ENCODE measurements at places on chromosomes 16 and 17. TPM values are rescaled to one million over a fixed set of nuclear protein-coding genes. Genes with fewer than 3 reads are reported as not detected.

GRCh38 chr17:43767713-43768059, 9.1 kb upstream of the SOST start:
- DNase-seq, result no peak

WFDC1 gene
- total RNA-seq, result not detected

- DNase-seq, result no peak
These were observed 78.9 kb downstream of the IRX5 start for GRCh38 chr16:55009581-55009980.

ATP1B2 gene
- total RNA-seq, result 0.08 TPM

DNA sequence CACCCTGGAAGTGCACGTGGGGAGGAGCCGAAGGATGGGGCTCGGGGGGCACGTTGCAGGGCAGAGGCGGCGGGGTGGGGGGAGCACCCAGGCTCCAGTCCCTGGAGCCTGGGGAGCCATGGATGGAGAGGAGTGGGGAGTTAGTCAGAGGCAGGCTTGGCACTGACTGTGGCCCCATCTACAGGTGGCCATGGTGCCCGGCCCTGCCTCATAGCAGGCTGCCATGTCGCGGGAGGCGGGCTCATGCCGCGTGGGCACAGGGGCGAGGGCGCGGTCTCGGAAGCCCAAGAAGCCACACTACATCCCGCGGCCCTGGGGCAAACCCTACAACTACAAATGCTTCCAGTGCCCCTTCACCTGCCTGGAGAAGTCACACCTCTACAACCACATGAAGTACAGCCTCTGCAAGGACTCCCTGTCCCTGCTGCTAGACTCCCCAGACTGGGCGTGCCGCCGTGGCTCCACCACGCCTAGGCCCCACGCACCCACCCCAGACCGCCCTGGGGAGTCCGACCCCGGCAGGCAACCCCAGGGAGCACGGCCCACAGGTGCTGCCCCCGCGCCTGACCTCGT, 3.0 kb downstream of the PRR35 start:
- no peak for DNase-seq

- DNase-seq, result no peak
These were observed 181.1 kb upstream of the HSBP1 start for GRCh38 chr16:83626676-83627075.

GRCh38 chr17:21689604-21690003, 2.7 kb upstream of the KCNJ18 start:
- no peak for DNase-seq

DNA sequence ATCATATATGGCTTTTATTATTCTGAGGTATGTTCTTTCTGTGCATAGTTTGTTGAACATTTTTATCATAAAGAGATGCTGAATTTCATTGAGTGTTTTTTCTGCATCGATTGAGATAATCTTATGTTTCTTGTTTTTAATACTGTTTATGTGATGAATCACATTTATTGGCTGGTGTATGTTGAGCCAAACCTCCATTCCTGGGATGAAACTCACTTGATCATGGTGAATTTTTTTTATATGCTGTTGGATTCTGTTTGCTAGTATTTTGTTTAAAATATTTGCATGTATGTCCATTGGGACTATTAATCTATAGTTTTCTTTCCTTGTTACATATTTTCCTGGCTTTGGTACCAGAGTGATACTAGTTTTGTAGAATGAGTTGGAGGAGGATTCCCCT, 500.2 kb downstream of the CDH11 start:
- no peak for DNase-seq

DNA sequence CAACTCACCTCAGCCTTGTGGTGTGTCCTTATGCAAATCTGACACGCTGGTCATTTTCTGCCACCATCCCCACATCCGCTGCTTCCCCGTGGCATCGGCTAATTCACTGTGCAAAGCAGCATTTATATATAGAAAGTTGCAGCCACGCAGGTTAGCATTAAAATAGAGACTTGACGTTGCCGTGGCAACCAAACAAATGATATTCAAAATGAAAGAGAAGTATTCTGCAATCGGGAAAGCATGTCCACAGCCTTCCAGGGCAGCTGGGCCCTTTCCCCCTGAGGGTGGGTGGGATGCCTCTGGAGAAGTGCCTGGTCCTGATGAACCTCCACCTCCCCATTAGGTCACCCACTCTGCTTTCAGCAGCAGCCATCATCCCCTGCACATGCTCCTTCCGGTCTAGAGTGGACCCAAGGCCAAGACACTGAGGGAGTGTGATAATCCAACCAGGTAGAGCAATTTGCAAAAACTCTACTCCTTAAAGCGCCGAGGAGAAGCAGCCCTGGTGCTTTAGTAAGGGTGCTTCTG, 138.7 kb downstream of the GAS7 start:
- DNase-seq, result no peak

PRSS33 gene
- total RNA-seq, result 0.59 TPM

DNA sequence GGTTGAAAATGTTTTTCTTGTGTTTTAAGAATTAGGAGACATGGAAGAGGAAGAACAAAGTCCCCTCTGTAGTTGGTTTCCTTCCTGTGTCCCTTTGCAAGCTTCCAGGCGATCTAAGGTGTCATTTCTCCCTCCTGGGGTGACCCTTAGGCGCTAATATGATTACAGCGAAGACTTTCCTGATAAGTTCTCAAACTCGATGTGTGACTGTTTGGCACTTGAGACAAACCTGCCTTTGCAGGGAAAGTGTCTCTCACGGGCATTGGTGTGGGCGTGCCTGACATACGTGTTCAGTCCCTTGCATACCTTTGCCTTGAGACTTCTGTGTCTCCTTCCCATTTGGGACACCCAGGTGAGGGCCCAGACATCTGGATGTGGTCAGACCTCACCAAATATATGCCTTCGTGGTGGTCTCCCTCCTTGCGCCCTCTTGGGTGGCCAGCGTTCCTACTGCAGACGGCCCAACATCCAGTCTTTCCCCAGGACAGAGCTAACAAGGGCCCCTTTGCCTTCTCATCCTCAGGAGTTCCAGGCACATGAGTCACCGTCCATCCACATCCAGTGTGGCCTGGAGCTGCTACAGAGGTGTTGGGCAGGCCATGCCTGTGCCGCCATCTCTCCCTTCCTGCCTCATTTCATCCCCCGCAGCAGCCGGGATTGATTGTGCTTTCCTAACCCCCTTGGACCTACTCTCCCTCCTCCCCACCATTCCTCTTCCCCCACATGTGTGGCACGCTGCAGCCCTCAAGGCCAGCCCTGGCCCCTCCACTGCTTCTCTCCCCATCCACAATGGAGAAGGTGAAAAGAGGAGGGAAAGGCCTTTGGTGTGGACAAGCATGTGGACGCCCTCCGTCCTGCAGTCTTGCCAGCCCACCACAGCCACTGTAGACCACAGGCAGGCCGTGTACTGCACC, 3.1 kb upstream of the JPT2 start:
- no peak for DNase-seq

- peak; percentile 25 for DNase-seq
These were observed 26.3 kb downstream of the ARHGAP23 start for GRCh38 chr17:38454532-38454931.

DNA sequence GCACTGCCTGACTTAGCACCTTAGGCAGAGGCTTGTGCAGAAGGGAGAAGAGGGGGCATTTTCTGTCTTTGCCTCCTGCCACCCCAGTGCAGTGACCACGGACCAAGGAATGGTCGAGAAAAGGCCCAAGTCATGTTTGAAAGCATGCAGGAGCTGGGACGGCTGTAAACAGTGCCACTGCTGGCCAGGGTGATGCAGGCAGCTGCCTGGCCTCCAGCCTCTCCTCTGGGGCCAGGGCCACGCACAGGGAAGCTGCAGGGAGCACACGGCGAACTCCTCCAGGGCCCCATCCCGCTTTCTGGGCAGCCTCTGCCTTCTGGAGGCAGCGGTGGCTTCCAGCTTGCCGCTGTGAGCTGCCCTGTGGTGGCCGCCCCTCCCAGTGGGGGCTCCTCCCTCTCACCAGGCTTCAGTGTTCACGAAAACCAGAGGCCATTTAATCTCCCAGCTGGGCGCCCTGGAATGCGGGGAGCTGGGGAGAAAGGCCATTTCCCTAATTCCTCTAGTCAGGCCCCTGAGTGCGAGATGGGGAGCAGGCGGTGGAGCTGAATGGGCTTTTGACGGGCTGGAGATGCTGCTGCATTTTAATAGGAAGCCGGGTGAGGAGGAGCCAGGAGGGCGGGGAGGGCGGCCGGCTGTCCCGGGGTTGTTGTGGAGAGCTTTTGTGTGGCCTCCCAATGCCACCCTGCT, 28.7 kb upstream of the DNAI2 start:
- DNase-seq, result no peak

C17orf78 gene
- not detected for total RNA-seq

GRCh38 chr16:11384184-11384955, 39.1 kb downstream of the RMI2 start:
- DNase-seq, result no peak

CMTM1 gene
- total RNA-seq, result 7.1 TPM

DNA sequence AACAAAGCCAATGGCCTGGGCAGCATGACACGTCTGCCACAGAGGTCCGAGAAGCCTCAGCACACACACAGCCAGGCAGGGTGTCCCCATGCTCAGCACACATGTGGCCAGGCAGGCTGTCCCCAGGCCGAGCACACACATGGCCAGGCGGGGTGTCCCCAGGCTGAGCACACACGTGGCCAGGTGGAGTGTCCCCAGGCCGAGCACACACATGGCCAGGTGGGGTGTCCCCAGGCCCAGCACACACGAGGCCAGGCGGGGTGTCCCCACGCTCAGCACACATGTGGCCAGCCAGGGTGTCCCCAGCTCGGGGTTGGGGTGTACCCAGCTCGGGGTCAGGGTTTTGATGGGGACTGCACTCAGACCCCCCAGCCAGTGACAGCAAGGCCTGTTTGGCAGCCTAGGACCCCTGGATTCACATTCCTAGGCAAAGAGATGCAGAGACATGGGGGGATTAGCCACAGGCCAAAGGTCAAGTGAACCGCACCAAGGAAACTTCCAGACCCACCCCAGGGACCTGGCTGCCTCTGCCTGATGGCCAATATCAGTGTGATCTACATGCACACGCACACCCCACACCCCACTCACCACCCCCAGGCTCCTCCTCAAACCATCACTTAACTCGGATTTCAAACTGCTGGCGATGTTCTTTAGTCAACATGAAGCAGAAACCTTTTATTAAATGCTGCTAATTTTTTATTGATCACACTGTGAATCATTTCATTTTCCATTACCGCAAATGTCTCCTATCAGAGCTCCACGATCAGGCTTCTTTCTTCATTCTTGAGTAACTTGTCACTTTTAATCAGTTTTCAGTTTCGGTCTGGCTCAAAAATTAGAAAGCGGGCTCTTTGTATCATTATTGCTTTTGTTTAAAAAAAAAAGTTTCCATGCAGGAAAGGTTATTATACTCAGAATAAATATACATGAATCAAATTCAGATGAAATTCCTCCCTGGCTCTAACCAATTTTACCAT, 111.4 kb downstream of the ZNF423 start:
- DNase-seq, result no peak

TBX6 gene
- total RNA-seq, result 0.46 TPM

DNA sequence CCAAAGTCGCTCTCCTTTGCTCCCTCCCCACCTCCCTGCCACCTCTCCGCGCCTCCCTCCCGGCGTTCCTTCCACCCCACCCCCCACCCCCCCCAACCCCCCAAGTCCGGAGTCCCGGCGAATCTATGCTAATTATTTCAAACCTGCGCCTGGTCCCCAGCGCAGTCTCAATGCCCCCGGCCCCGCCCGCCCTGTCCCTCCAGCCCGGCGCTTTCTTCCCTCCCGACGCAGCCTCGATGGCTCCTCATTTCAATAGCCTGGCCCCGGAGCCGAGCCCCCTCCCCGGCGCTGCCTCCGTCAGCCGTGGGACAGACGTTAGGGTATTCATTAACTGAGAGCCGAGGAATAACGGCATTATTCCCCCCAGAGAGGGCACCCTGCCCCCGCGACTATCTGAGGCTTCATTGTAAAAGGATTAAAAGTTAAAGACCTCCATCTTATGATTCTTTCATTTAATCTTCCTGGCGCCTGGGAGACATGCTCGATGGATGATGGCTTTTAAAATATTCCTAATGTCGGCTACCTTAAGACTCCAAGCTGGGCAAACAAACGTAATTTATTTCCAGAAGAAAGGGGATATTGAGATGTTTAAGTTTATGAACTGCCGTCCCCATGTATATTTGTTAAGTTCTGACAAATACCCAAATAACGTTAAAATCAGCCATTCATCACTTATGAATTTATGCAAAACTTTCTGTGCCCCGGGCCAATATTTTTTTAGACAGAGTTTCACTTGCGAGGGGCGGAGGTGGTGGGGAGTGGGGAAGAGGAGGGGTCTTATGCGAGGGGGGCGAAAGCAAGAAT, 3.4 kb downstream of the NOG start:
- DNase-seq, result no peak

DNA sequence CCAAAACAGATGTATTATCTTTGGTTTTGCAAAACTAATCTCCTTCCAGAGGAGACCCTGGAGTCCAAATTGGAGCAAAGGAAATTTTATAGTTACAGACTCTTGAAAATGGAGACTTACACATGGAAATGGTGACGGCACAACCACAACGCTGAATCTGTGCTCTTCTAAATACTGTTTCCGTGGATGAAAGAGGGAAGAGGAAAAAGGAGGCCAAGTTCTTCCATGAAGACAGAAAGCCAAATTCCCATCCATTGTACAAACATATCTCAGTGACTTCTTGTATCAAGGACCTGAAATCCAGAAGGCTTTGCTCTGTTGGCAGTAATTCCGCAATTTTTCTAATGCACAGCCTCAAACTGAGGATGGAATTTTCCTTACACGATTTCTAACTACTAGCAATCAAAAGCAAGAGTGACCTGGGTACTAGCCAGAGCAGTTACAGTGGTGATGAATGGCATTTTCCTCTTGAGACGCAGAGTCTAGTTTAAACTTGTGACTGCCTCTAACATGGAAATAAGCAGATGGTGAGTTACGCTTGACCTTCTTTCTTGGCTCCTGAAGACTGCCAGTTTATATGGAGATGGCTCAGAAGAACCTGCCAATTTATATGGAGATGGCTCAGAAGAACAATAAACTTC, 38.5 kb downstream of the VPS53 start:
- DNase-seq, result no peak

ANKRD40CL gene
- total RNA-seq, result not detected

GRCh38 chr16:27820646-27821345, 242.7 kb downstream of the GSG1L start:
- DNase-seq, result no peak

ASPHD1 gene
- 87.0 TPM for total RNA-seq
